ENCODE measurements at places on chromosomes 16 and 17. TPM values are rescaled to one million over a fixed set of nuclear protein-coding genes. Genes with fewer than 3 reads are reported as not detected.

Gene GNGT2
- total RNA-seq, result not detected

Gene TK2
- 27.2 TPM for total RNA-seq

Gene CACNA1G
- total RNA-seq, result 0.60 TPM

Gene KRTAP4-7
- not detected for total RNA-seq

Gene KRTAP4-3
- not detected for total RNA-seq

Measured in pericardium fibroblast (primary cell).